ENCODE measurements at places on chromosomes 11 and 22. TPM values are rescaled to one million over a fixed set of nuclear protein-coding genes. Genes with fewer than 3 reads are reported as not detected.

DNA sequence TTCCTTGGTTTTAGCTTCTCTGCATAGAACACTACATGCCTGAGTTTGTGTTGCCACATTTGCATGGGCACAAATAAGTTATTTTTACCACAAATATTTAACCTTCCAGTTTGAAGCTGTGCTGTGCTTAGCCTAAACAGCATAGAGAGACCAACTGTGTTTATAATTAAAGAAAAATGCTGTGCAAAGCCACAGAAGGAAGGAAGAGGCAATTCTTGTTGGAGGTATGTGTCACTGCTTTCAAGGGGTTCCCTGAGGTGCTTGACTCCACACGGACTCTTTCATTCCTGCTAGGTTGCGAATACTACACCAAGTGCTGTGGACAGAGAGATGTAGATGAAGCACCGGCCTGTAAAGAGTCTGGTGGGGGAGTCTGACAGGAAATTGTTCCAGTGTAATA, 47.6 kb upstream of the OLFML1 start:
- H3K4me3 ChIP-seq: no peak overlapping the region
- H3K27me3 ChIP-seq: no peaks in the 10 kb centered on the region
- H3K36me3 ChIP-seq: no peaks in the 10 kb centered on the region
- DNase-seq: no peak
- no peaks in the 10 kb centered on the region for H3K4me1 ChIP-seq

- no peak overlapping the region for H3K27ac ChIP-seq
- DNase-seq: peak; percentile 78
- H3K4me3 ChIP-seq: no peak overlapping the region
- H3K4me1 ChIP-seq: no peaks in the 10 kb centered on the region
- H3K36me3 ChIP-seq: no peaks in the 10 kb centered on the region
Measured at GRCh38 chr22:31148953-31149627, 8.8 kb upstream of the PLA2G3 start.

The DPP3 gene
- 83.3 TPM for total RNA-seq

DNA sequence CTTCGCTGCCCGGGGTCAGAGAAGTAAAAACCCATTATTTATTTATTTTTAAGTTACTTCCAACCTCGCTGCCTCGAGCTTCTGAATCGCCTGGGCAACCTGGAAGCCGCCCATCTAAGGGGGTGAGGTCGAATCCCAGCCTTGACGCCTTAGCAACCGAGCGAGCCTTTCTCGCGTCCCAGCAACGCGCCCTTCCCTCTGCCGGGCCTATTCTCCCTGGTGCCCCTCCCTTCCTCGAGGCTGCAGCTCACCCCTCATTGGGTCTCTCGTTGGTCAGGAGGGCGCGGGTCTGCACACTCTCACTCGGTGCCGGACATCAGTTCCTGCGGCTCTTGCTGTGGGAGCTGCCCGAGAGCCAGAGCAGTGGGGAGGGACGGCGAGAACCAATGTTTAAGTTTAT, at the start of gene CCDC81:
Gene CCDC81, plus strand, starts transcription at position 302 of the 400 bp plus-strand sequence. CDS start 277 bp downstream, outside the sequence.
- no peaks in the 10 kb centered on the region for H3K36me3 ChIP-seq
- H3K27me3 ChIP-seq: no peaks in the 10 kb centered on the region
- no peaks in the 10 kb centered on the region for H3K4me1 ChIP-seq
- no peak for DNase-seq
- no peak within 1 kb of the TSS for H3K27ac ChIP-seq

The OR10A2 gene
- total RNA-seq: not detected

Data from A673 (cell line).